T-cell (primary cell): ENCODE measurements at places on chromosomes 11 and 22.

GRCh38 chr11:93654226-93654625 lies 7.3 kb upstream of the CEP295 start:
- no peak for DNase-seq

DNA sequence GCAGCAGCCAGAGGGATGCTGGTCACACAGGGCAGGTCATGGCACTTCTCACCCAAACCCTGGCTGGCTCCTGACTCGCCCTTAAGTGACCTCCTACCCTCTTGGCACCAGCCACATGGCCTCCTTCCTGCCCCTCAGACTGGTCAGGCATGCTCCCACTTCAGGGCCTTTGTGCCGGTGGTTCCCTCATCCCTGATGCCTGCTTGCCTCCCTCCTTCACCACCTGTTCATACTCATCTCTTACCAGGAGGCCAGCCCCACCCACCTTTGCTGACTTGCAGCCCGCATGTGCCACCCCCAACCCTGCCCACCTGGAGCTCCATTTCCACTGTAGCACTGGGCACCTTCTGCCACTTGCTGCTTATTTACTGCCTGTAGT lies 20.1 kb downstream of the GNAZ start:
- no peak for DNase-seq

DNA sequence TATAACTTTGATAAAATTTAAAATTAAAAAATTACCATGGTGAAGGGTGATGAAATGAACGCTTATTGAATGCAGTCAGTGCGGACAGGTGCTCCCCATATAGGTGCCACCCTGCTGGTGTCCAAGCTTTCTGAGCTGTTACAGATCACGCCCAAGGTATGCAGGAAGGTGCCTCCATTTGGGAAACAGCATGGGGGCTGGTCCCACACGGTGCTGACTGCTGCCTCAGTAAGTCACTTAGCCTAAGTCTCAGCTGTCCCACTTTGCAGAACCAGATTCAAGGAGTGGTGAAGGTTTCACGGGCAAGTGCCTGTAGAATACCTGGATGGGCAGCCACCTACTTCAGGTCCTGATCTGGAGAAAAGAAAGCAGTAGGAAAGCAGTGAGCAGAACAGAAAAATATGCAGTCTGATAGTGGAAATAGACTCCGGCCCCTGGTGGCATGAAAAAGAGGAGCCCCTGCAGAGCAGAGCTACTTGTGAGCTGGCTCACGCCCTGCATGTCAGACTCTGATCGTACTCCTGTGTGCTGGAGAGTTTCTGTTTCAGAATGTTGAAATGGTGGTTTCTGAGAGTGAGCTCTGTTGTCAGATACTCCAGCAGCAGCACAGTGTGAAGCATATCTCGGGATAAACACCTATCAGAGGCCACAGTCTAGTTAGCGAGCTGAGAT lies 33.2 kb downstream of the ADORA2A start:
- DNase-seq, result no peak

GRCh38 chr11:96464700-96465307 lies 75.0 kb downstream of the JRKL start:
- no peak for DNase-seq

- DNase-seq, result no peak
These were observed 628.4 kb downstream of the BRD1 start for GRCh38 chr22:49199224-49199623.

DNA sequence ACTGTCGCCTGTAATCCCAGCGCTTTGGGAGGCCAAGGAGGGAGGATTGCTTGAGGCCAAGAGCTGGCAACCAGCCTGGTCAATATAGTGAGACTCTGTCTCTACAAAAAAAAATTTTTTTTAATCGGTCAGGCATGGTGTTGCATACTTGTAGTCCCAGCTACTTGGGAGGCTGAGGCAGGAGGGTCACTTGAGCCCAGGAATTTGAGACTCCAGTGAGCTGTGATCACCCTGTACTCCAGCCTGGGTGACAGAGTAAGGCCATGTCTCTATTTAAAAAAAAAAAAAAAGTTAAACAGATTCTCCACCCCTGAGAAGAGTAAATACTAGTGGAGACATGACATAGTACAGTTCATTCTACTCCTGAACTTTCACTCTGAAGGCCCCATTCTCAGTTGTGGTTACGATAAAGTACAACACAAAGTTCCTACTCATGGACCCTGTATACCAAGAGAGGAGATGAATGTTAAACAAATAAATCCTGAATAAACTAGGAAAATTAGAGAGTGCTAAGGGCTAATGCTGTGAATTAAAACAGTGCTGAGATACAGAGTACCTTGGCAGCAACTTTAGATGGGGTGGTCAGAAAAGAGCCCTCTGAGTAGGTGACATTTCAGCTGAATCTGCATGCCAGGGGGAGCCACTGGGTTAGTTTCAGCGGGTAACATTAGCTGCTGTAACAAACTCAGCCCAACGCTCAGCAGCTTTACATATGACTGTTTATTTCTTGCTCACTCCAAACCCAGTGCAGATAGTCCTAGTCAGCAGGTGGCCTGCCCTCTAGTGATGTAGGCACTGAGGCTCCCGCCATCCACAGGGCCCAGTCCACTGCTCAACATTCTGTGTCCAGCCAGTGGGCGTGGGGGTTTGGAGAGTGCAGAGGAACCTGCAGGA lies 75.1 kb downstream of the DBX1 start:
- no peak for DNase-seq

- no peak for DNase-seq
These were observed 31.6 kb downstream of the BRSK2 start for GRCh38 chr11:1421291-1421690.

DNA sequence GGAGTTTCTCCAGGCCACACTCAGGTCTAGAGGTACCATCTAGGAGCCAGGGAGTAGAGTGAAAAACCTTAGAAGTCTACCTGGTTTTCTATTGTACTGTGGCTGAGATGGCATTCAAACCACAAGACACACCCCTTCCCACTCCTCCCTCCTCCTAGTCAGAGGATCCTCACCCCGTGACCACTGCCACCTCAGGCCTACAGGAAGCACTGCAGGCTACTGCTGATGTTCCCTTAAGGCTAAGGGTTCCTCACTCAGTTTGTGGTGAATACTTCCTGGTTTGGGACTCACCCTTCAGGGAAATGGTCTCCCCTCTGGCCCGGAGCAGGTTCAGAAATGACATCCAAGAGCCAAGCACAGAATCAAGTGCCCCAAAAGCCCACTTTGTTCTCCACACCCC lies 1293.9 kb downstream of the JRKL start:
- no peak for DNase-seq

- DNase-seq, result no peak
These were observed 3.5 kb upstream of the PDGFB start for GRCh38 chr22:39248254-39248653.

DNA sequence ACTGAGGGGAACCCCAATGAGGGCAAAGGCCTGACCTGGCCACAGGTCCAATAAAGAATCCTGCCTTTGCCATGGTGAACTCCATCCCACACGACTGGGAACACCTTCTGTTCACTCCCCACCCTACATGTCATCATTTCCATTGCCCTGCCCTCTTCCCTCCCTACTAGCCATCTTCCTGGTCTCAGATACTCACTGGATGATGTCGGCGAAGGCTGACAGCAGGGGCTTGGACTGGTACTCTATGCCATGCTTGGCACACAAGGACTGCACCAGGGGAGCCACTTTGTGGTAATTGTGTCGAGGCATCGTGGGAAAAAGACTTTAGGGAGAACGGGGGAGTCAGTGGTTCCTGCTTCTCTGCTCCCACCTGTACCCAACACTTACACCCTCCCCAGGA lies 9.9 kb downstream of the FEN1 start:
- no peak for DNase-seq

GRCh38 chr11:35290876-35291275 lies 128.5 kb downstream of the SLC1A2 start:
- DNase-seq, result no peak

DNA sequence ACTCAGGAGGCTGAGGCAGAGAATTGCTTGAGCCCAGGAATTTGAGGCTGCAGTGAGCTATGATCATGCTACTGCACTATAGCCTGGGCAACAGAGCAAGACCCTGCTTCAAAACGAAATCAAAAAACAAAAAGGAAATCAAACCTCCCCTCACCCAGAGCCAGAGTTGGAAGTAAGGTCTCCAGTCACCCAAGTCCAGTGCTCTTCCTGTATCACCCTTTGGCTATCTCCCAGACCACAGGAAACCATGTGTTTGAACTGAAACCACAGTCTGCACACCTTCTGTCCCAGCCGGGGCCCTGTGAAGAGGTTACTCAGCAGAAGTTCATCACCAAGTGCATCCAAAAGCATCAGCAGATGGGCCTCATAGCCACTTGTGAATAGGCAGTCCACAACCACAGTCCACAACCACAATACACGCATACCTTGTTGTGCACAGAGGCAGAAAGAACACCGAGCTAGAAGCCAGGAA lies 4.6 kb downstream of the MYH9 start:
- no peak for DNase-seq

GRCh38 chr11:12565406-12565805 lies 108.8 kb upstream of the TEAD1 start:
- DNase-seq, result no peak

- DNase-seq, result no peak
These were observed 14.2 kb downstream of the F2 start for GRCh38 chr11:46733234-46733633.

- DNase-seq, result no peak
These were observed 369.7 kb downstream of the SHANK2 start for GRCh38 chr11:70882716-70883085.

DNA sequence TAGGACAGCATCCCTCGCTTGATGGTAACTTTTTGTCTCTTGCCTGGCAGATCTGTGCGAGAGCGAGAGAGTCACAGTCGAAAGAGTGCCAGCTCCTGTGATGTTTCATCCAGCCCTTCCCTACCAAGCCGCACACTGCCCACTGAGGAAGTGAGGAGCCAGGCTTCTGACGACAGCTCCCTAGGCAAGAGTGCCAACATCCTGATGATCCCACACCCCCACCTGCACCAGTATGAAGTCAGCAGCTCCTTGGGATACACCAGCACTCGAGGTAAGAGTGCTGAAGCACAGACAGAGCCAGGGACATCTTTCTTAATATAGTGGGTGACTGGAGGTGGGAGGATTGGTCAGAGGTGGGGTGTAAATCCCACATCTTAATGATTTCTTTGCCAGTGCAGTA lies 61.1 kb downstream of the DEPDC5 start:
- DNase-seq, result no peak

DNA sequence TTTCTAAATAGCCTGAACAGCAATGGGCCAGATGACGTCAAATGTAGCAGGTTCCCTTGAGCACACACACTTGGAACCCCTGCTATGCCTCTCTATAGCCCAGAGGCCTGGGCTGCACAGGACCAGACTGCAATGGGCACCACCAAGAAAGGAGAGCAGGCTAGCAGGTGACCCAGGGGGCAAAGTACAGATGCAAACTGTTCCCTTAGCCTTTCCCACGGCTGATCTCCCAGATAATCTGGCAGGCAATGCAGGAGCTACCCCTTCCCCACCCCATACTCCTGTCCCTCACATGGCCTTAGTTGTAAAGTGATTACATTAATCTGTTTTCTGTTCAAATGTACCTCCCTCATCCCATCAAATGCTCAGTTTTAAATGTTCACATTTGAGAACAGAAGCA lies 41.3 kb downstream of the SMCO4 start:
- DNase-seq, result no peak

DNA sequence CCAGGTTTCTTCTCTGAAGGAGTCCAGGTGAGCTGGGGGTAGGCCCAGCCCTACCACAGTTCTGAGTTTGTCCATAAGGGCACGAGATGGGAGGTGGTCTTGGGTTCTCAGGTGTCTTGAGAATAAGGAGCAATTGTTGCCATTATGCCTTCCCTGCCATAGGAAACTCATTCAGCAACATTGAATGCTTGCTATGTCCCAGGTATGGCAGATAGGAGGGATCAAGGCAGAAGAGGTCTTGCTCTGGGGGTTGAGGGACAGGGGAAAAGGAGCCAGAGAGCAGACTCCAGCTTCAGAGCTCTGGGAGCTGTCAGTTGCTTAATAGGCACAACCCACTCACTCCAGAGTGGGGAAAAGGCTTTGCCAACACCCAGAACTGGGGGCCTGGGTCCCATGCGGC lies 4.3 kb downstream of the SELENOM start:
- DNase-seq, result no peak

GRCh38 chr11:10021563-10021962 lies 272.5 kb downstream of the SBF2 start:
- DNase-seq, result no peak

DNA sequence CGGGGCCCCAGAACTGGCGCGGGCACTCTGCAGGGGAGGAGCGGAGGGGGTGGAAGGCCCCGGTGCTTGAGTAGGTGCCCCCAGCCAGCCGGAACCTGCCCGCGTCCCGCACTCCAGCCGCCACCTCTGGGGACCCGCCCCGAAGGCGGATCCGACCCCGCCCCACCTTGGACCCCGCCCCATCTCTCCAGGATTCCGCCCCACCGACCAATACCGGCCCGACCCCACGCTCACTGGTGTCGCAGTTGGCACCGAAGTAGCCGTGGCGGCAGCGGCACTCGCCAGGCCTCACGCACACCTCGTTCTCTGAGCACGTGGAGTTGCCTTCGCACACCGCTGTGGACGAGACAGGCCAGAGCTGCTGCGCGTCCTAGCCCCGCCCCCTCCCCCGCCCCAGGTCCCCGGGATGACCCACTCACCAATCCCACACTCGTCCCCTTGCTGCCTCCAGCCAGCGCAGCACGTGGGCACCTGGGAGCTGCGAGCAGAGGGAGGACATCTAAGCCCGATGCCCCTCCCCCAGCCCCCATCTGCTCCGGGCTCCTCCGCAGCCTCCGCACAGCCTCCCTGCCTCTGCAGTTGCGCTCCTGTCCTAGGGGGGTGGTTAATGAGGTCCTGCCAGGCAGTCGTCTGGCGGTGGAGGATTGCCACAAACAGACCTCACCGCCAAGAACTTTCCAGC lies 6.0 kb downstream of the SCARF2 start:
- DNase-seq, result no peak

- DNase-seq, result no peak
These were observed 21.7 kb downstream of the CHST1 start for GRCh38 chr11:45643598-45644260.

GRCh38 chr11:69005183-69005630 lies 7.8 kb downstream of the MRGPRF start:
- no peak for DNase-seq

- DNase-seq, result no peak
These were observed 147.5 kb upstream of the CTSC start for GRCh38 chr11:88484873-88485621.
